GM19239 (cell line): ENCODE measurements at places on chromosomes 11 and 22.

GRCh38 chr11:71279916-71280645, 27.7 kb upstream of the SHANK2 start:
- no peak for DNase-seq

GRCh38 chr11:131629925-131630540, 259.6 kb downstream of the NTM start:
- DNase-seq: no peak

DNA sequence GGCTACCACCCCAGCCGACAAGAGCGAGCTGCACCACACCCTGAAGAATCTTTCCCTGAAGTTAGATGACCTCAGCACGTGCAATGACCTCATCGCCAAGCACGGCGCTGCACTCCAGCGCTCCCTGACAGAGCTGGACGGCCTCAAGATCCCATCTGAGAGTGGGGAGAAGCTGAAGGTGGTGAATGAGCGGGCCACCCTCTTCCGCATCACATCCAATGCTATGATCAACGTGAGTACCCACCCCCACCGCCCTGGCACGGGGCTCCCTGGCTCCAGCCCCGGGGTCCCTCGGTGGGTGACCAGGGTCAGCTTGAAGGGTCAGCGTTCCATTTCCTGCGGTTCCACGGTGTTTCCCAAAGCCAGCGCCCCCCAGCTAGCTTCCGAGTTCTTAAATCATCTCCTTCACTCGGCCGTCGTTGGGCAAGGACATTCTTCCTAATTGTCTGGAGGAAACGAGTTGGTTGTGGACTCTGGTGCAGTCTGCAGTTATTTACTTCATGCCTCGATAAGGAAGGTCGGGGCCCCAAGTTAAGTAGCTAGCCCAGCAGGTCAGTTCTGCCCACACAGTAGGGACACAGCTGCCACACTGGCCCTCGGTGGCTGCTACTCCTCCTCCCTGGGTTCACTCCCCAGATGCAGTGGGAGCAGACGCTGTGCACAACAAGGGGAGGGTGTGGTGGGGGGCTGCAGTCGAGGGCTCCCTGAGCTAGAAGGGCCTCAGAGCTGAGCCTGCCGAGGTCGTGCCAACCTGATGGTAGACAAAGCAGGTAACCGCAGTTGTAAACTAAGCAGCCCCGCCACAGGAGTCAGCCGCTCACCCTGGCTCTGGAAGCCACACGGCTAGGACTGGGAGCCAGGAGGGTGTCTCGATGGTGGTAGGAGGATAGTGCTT, 97.9 kb downstream of the MORC2 start:
- DNase-seq: no peak

- DNase-seq: no peak
Observed at GRCh38 chr22:17980638-17981051, 43.7 kb downstream of the MICAL3 start.

DNA sequence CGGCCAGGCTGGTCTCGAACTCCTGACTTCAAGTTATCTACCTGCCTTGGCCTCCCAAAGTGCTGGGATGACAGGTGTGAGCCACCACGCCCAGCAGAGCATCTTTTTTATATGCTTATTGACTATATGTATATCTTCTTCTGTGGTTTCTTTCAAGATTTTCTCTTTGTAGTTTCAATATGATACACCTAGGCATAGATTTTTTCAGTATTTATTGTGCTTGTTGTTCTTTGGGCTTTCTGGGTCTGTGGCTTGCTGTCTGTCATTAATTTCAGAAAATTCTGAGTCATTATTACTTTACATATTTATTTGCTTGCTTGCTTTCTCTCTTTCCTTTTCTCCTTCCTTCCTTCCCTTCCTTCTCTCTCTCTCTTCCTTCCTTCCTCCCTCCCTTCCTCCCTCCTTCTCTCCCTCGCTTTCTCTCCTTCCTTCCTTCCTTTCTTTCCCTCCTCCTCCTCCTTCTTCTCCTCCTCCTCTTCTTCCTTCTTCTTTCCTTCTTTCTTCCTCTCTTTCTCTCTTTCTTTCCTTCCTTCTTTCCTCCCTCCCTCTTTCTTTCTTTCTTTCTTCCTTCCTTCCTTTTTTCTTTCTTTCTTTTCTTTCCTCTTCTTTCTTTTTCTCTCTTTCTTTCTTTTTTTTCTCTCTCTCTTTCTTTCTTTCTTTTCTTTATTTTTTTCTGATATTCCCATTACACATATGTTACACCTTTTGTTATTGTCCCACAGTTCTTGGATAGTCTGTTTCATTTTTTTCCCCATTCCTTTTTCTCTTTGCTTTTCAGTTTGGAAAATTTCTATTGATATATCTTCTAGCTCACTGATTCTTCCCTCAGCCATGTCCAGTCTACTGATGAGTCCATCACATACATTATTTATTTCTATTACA, 10.9 kb upstream of the DCHS1 start:
- DNase-seq: no peak

- no peak for DNase-seq
Observed at GRCh38 chr11:57131080-57131790, 50.5 kb upstream of the LRRC55 start.

DNA sequence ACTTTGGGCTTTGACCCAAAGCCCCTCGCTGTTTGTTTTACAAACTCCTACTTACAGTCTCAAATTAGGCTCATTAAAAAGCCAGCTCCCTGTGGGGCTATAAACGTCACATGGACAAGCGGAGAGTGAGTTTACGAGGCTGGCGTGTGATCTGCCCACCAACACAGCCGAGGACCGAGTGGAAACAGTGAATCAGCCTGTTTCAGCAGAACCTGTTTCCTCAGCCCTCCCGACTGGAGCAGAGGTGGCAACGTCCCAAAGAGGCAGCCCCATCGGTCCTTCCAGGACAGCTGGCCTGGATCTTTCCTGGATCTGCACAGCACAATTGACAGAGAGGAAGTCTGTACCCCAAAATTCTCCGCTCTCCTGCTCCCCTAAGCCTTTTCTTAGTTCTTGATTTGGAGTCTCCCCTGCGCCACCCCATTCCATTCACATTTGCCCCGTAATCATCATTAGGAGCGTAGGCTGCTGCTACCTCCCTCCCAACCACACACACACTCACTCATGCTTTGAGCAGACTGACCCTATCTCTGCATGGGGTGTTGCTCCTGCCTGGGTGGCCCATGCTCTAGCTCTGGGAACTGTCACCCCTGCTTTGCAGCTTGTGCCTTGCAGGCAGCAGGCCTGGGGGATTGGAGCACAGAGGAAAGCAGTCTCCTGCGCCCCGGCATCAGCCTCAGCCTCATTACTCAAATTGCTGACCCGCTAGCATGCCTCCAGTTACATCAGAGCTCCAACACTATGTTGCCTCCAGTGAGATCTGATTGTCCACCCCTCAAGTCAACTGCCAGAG, 117.8 kb downstream of the NAT10 start:
- no peak for DNase-seq

- DNase-seq: no peak
Observed at GRCh38 chr11:129041611-129042018, 98.9 kb upstream of the TP53AIP1 start.

GRCh38 chr11:46183819-46184218, 62.6 kb upstream of the PHF21A start:
- DNase-seq: no peak

DNA sequence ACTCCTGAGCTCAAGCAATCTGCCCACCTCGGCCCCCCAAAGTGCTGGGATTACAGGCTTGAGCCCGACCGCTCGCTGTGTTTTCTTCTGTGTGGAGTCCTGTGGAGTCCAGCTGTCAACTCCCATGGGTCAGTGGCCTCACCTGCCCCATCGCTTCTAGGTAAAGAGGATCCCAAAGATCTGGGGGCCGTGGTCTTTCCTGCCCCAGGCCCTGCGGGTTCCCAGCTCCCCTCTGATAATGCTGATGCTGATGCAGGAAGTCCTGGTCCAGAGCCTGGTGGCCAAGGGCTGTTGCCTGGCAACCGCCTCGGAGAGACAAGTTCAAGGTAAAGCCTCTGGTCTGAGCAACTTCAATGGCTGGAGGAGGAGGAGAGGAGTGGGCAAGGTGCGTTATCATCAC, 9.6 kb downstream of the SSTR3 start:
- no peak for DNase-seq

DNA sequence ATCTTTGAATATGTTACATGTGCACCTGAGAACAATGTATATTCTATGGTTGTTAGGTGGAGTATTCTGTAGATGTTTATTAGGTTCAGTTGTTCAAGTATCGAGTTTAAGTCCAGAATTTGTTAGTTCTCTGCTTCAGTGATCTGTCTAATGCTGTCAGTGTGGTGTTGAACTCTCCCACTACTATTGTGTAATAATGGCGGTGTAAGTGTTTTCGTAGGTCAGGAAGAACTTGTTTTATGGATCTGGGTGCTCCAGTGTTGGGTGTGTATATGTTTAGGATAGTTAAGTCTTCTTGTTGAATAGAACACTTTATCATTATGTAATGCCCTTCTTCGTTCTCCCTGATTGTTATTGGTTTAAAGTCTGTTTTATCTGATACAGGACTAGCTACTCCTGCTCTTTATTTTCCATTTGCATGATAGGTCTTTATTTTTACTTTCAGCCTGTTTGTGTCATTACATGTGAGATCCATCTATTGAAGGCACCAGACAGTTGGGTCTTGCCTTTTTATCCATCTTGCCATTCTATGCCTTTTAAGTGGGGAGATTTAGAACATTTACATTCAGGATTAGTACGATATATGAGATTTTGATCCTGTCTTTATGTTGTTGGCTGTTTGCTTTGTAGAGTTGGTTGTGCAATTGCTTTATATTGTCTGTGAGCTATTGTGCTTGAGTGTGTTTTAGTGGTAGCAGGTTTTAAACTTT, 121.6 kb downstream of the DDX10 start:
- no peak for DNase-seq

DNA sequence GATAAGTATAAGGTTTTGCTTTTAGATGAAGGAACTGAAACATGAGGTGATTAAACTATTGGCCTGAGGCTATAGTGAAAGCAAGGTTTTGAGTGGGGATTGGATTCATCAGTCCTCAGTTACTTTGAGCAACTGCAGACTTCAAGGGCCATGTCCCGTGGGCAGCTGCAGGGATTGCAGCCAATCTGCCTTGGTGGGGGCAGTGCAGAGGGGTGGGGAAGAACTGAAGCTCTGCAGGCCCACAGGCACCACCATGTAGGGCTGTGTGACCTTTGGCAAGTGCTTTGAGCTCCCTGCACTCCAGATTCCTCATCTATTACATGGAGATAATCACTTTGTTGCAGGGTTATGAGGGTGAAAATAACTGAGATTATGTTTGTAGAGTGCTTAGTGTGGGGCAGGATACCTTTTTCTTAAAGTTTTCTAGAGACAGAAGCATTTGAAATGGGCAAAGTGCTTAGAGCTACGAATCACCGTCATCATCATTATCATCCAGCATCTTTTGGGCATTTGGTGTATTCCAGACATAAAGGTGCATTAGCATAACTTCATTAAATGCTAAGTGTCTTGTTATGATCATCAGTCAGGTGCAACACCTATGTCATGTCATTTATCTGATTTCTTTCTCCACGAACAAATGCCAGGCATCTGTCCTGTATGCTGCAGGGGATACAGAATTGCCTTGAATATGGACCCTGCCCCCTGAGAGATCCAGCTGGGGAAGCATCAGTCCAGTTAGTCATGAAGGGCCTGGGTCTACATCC, 72.1 kb upstream of the TENM4 start:
- DNase-seq: no peak

- no peak for DNase-seq
Observed at GRCh38 chr11:71103266-71103665, 149.1 kb downstream of the SHANK2 start.

DNA sequence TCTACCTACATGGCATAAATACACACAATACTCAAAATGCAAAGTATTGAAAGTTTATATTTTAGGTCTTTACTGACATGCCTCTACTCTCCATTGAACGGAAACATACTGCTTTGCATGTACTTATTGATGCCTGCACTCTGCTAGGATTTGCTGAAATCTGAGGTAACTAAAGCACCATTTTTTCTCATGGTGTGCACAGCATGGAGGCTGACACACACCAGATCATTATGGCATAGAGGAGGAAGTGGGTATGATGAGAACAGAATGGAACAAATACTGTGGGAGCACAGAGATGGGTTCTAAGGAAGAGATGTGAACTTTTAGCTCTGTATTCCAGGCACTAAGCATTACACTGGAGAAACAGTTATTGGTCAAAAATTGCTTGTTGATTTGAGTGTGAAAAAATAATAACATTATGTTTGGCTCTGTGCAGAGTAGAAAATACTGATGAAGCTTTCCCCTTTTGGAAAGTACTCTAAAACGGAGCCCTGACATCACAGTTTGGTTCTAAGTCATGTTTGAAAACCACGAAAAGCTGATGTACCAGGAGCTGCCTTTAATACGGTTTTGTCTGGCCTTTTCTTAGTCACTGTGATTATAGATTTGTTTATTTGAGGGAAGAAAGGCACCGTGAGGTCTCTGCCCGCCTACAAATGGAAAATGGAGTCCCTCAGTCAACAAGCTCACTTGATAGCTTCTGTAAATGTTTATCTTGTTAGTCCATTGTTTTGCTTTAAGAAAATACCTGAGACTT, 5.6 kb downstream of the OR52R1 start:
- no peak for DNase-seq

DNA sequence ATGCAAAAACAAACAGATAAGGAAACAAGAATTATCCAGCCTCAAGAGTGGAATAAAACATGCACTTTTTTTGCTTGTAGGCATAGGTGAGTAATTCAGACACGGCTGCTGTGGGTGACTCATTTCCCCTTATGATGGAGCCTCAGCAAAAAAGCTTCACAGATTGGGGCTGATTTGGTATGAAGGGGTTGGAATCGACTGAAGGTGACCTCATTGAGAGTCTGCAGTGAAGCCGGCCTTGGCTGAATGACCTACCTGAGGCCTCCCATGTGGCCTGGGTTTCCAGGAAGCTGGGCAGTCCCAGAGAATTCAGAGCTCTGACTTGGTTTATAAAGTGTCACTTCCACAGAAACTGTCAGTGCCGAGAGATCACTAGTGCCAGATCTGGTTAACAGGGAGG, 34.2 kb upstream of the VPREB1 start:
- DNase-seq: no peak

DNA sequence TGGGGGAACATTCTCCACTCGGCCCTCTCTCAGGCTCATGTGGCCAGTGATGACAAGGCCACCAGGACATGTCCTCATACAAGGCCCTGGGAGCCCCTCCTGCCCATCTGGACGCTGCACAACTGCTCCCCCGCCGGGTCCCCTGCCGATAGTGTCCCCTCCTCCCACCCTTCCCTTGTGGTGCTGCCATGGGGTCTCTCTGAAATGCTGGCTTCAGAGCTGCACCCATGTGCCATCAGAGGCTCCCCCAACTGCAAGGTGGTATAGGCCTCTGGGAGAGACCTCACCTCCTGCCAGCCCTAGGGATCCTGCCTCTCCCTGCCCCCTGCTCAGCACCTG, 113.0 kb downstream of the KCNQ1OT1 start:
- DNase-seq: no peak

- DNase-seq: no peak
Observed at GRCh38 chr22:21778705-21779363, 43.2 kb upstream of the YPEL1 start.
